ENCODE measurements at places on chromosomes 3 and 15. TPM values are rescaled to one million over a fixed set of nuclear protein-coding genes. Genes with fewer than 3 reads are reported as not detected.

DNA sequence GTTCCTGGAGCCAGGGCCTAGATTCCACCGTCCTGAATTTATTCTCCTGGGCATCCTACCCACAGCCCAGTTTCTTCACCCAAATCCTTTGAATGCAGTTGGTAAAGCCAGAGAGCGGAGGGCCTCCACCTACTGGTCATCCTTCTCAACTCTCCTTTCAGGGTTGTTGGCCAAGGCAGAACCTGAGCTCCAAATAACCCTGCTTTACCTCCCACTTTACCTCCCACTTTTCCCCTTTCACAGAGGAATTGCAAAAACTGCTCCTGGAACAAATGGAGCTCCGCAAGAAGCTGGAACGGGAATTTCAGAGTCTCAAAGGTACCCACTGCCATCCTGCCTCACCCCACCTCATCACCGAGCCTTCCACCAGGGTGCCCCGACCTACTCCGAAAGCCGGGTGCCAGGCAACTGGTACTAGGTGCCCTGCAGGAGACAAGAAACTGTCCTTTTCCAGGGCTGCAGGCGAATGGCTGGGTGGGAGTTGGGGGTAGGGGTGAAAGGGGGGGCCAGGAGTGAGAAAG lies 6.8 kb downstream of the SKOR1 start:
- no peak for DNase-seq

DNA sequence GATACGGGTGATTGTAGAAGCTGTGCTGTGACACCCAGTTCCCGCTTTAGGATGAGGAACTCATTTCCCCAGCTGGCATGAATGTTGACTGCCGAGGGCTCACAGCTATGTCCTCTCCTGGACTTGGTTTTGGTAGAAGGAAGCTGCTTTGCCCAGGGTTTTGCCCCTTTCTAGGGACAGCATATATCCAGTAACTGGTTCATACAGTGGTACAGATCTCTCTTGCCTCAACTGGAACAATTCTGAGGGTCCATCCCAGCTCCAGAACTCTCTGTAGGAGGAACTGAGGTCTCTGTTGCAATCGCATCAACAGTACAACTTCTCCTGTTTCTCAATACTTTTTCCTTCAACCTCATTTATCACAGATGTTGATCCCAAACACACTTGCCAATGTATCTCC lies 54.5 kb upstream of the FNDC3B start:
- DNase-seq = peak; percentile 36

- DNase-seq = no peak
Observed at GRCh38 chr3:58585994-58586393, 8.8 kb upstream of the FAM107A start.

DNA sequence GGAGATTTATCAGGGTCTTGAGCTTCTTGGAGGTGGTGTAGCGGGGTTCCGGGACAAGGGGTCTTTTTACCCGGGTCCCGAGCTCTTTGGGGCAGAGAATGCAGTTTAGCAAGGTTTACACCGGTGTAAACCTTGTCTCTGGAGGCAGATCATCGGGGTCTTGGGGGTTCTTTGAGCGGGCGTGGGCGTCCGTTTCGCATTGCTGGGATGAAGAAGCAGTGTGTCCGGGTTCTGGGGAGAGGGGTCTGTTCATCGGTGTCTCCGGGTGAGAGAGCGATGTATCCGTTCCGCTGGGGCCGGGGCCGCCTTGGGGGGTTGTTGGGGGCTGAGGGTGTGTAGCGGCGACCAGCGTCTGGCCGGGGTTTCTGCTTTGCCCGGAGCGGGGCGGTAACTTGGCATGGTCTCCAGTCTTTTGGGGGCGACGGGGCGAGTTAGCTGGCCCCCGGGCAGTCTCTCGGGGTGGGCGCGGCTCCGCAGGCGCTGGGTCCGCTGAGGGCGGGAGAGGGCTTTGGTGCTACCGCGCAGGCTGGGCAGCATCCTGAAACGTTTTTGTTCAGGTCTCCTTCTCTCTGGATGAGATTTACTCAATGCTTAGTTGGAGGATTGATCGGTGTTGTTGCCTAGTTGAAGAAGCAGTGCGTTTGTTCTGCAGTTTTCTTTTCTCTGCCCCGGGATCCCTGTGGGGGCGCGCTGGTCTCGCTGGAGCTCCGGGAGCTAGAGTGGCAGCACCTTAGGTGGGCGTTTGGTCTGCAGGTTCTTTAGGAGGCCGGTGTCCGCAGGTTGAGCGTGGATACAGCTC lies 843 bp downstream of the GLCE start:
- DNase-seq = peak; percentile 10

GRCh38 chr3:154886437-154886836 lies 193.7 kb upstream of the MME start:
- no peak for DNase-seq

DNA sequence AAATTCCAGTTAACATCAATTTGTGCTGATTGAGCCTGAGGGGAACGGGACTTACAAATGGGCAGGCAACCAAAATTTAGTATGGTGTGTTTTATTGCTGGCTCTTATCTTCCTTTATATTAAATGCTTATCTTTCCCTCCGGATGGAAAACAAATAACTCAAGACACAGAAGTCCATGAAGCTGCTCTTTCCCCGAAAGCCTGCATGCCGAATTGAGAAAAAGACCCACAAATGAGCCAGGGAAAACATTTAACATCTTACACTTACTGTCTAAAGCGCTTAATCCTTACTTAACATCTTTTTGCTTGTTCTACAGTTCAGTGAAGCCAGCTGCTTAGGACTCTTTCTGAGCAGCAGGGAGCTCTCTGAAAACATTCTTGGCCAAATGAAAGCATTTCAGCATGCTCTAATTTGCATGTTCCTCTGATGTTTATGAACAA lies 49.5 kb downstream of the HEG1 start:
- no peak for DNase-seq

GRCh38 chr3:35596335-35596995 lies 42.9 kb upstream of the ARPP21 start:
- no peak for DNase-seq

DNA sequence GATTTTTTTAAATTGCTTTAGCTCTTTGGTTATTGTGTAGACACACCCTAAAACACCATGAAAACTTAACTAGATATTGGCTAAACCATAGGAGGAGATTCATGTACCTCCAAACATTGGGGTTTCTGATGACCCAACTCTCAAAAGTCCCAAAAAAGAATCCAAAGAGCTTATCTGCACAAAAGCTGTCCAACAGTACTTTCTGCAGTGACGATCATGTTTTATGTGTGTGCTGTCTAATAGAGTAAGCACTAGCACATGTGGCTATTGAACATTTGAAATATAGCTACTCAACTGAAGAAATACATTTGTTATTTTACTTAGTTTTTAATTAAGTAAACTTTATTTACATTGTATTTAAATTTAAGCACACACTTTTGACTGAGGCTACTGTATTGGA lies 818.2 kb upstream of the LMCD1 start:
- DNase-seq = no peak

DNA sequence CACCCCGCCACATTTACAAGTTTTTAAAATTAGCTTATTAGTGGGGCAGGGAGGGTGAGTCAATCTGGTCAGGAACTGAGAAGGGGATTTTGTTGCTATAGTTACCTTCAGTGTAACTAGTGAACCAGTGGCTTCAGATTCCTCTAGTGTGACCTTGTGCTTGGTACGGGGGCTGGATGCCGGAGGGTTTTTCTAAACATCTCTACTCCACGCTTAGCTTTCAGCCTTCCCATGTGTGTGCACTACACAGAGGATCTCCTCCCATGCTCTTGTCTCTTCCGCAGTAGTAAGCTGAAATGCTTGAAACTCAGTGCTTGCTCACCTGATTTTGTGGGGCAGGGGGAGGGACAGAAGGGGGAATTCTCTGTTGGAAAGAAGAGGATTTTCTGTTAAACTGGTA lies 67.9 kb upstream of the AKAP13 start:
- no peak for DNase-seq

- DNase-seq = no peak
Observed at GRCh38 chr15:69337138-69337537, 38.4 kb downstream of the PAQR5 start.

GRCh38 chr3:161568671-161569070 lies 72.1 kb downstream of the OTOL1 start:
- no peak for DNase-seq

GRCh38 chr3:55903680-55904079 lies 416.6 kb upstream of the WNT5A start:
- no peak for DNase-seq

DNA sequence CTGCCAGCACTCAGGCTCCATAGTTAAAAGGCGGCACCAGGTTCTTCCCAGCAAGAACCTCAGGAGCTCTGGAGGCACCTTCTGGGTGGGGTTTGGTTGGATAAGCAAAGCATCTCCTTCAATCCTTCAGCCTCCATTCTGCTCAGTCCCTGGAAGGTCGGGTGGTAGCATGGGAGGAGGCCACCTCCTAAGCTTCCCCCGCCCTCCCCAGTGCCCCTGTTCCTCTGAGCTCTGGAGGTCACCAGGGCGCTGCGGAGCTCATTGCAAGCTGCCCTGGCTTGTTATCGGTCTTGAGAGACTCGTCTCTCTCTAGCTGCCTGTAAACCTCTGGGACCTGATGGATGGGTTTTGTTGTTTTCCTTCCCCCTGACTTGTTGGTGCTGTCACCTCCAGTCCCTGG lies 124.8 kb downstream of the RPLP1 start:
- no peak for DNase-seq

DNA sequence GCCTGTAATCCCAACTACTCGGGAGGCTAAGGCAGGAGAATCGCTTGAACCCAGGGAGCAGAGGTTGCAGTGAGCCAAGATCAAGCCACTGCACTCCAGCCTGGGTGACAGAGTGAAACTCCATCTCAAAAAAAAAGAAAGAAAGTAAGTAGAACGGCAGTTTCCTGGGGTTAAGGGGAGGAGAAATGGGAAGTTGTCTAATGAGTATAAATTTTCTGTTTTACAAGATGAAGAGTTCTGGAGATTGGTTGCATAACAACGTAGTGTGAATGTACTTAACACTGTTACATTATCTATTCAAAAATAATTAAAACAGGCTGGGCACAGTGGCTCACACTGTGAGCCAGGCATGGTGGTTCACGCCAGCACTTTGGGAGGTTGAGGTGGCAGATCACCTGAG lies 45.4 kb downstream of the GRK7 start:
- peak; percentile 15 for DNase-seq

GRCh38 chr3:75048650-75049049 lies 434.2 kb upstream of the CNTN3 start:
- no peak for DNase-seq

DNA sequence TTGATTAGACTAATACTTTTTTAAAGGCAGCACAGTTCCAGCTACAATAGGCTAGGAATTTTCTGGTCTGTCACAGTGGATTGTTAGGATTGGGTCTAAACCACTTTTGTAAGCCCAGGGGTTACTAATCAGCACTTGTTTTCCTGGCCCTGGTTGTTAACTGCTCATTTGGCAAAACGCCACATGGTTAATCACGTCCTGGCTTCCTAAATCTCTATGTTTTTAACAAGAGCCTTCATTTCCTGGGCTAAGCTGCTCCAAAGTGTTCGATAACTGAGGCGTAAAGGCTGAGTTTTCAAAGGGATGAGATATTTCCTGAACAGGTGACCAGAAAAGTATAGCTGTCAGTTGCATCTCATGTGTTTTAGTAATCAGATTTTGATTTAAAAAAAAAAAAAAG lies 38.9 kb upstream of the CLRN1 start:
- no peak for DNase-seq

GRCh38 chr3:69304396-69304795 lies 81.5 kb downstream of the FRMD4B start:
- no peak for DNase-seq

GRCh38 chr15:66454143-66454542 lies 43.4 kb downstream of the SNAPC5 start:
- no peak for DNase-seq

The CADM2 gene
- total RNA-seq = 5.1 TPM

The IMPG2 gene
- total RNA-seq = 0.27 TPM

The GJD2 gene
- total RNA-seq = not detected

The TAGLN3 gene
- total RNA-seq = not detected

The NTRK3 gene
- total RNA-seq = under 0.01 TPM

The ZNF662 gene
- total RNA-seq = 7.3 TPM
